ENCODE measurements at places on chromosomes 16 and 17.
A peak's percentile ranks its signal among the peaks of the same experiment; 100 is the strongest.

DNA sequence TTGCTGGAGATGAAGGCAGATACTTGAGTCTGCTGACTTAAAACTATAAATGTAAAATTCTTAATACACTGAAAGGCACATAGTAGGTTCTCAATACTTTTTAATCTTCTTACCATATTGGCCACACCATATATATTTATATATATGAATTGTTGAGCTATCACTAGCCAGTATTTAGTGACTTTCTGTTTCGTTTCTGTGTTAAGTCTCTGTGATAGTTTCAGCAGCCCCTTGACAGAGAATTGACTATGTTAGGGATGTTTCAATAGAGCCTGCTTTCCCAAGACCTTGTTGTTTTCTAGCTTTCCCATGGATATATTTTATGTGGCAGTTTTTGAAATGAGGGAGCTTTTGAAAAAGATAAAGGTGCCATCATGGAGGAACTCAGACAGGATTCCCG is 206.5 kb upstream of the GOT2 start:
- no peak for DNase-seq

DNA sequence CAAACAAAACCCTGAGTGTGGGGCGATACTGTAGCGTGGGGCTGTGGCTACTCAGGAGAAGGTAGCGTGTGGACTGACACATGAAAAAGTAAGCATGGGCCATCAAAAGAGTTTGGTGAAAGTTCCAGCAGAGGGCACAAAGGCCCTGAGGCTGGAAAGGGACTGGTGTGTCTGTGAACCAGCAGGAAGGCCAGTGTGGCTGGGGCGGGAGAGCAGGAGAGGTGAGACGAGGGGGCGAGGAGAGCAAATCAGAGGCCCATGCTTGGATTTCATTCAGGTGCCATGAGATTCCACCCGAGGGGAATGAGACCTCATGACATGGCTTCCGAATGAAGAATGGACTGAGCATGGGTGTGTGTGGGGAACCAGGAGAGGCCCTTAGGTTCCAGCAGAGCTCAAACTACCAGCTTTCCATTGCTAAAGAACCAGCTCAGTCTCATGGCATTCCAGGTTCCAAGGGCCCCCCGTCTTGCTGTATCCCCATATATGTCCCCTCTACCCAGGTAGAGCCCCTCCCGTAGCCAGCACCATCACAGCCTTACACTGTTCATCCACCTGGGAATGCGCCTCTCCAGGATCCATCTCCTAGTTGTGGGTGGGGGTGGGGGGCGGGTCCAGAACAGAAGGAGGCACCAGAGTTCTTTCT is 31.1 kb downstream of the TRPV2 start:
- DNase-seq, result no peak

- DNase-seq, result no peak
Observed at GRCh38 chr17:68566442-68566738, 34.8 kb downstream of the FAM20A start.

- no peak for DNase-seq
Observed at GRCh38 chr16:10098991-10099390, 83.2 kb downstream of the GRIN2A start.

DNA sequence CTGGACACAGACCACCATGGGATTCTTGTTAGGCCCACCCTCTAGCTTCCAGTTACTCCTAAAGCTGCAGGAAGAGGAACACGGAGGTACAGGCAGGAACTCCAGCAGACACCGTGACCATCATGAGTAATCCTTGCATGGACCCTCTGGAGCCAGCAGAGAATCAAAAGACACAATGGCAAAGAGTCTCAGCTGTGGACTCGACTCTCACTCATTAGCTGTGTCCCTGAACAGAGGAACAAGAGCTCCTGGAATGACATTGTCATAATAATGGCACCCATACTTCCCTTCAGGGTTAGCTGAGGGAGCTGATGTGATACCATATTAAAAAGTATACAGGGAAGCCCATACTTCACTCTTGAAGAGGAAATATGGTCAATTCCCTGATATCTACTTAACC is 176.3 kb upstream of the ASIC2 start:
- no peak for DNase-seq

DNA sequence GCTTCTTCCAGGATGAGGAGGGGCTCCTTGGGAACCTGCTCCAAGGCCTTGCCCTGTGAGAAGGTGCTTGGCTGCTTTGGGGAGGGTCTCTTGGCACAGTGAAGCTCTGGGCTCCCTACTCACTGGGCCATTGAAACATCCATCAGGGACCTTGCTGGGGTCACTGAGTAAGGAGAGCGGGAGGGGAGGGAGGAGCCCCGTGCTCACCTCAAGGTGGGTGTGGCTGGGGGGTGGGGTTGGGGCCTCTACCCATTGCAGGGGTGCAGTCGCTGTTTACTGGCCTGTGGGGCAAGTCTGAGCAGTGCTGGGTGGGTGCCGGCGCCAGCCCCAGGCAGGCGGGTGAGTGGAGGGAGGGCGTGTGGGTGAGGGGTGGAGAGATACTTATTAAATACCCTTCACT is 9.9 kb downstream of the TNS4 start:
- no peak for DNase-seq

DNA sequence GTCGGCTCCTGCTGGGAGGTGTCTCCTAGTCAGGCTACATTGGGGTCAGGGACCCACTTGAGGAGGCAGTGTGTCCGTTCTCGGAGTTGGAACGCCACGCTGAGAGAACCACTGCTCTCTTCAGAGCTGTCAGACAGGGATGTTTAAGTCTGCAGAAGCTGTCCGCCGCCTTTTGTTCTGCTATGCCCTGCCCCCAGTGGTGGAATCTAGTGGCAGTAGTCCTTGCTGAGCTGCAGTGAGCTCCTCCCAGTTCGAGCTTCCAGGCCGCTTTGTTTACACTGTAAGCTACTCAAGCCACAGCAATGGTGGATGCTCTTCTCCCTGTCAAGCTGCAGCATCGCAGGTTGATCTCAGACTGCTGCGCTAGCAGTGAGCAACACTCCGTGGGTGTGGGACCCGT is 36.0 kb downstream of the ITFG1 start:
- no peak for DNase-seq

DNA sequence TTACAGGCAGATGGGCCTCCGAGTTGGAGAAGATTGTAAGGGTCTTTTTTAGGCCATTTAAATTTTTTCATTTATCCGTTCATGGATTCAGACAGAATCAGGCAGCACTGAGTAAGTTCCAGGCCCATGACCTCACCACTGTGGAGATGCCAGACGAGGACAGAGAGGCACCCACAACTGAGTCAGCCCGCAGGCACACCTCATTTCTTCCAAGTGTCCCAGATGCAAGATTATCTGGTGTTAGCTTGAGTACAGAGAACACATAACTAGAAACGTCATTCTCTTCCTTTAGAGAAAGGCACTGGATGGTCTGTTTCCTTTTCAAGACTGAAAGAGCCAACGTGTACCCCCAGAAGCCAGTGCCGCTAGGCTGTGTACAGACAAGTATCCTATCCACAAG is 16.9 kb downstream of the CLEC16A start:
- no peak for DNase-seq

- no peak for DNase-seq
Observed at GRCh38 chr16:78463591-78463990, 364.1 kb downstream of the WWOX start.

- DNase-seq, result no peak
Observed at GRCh38 chr17:1752425-1753262, 9.2 kb upstream of the SERPINF1 start.

DNA sequence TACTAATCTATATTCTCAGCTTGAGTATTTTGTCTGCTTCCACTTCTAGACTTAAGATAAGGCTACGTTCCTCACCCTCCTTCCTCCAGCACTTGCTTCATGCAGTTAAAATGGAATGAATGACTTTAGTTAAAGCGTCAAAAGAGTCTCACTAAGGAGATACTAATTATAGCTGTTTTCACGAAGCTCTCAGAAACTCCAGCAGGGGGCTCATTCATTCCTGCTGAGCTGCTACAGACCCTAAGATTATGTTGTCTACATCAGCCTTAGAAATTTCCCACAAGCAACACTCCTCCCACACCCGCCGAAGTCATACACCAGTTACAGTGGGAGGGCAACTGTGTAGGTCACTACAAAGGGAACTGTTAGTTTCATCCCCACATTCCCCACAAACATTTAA is 57.0 kb upstream of the KIFC3 start:
- DNase-seq, result no peak

GRCh38 chr16:89350701-89351380 is 133.3 kb downstream of the ZNF778 start:
- DNase-seq, result no peak

DNA sequence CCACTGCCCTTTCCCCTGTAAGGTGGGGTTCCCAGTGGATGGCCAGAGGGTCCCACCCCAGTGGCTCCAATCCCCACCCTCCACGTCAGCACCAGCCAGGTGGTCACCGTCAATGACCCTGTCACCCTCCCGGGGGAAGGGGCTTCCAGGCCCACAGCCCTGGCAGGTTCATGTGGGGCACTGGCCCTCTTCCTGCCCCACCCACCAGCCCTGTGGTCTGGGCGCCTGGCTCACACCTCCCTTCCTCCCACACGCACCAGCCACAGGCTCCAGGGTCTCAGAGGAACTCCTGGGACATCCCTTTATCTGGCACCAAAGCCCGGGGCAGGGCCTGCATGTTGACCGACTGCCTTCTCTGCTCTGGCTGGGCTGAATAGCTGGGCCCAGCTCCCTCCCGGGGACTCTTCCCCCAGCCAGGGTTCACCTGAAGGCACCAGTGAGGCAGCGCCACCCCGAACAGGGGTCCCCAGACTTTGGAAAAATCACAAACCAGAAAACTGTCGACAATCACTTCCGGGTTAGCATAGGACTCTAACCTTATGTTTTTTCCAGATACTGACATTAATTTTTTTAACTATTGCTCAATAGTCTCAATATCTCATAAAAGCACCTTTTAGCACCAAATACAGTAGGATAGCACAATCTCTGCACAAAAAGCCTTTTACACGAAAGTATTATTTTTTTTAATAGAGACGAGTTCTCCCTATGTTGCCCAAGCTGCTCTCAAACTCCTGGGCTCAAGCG is 21.9 kb upstream of the ZC3H18 start:
- DNase-seq, result no peak

DNA sequence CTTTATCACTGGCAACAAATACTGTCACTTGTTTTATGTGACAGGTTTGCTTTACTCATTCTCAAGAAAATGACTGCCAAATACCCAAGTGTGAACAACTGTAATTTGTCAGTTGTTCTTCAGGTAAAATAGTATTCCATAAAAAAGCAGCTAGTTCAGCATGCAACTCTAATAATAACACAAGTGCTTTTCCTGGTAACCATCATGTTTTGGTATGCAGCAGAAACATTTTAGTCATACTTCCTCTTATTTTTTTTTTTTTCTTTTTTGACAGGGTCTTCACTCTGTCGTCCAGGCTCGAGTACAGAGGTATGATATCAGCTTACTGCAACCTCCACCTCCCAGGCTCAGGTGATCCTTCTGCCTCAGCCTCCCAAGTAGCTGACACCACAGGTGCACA is 4.6 kb downstream of the TERF2 start:
- no peak for DNase-seq

- DNase-seq, result no peak
Observed at GRCh38 chr17:74861662-74862107, 2.0 kb upstream of the GRIN2C start.

DNA sequence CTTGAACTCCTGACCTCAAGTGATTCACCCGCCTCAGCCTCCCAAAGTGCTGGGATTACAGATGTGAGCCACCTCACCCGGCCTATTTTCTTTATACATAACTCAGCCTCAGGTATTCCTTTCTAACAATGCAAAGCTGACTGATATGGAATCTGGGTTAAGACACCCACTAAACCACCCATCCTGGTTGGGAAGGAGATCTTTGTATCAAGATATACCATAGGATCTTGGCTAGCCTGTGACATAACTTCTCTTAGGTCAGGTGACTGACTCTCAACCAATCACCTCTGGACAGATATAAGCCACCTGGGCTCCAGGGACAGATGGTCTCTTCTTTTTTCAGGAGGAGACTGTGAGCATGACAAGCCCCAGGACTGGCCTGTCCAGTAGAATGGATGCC is 51.2 kb upstream of the NKD1 start:
- DNase-seq, result peak; percentile 25

DNA sequence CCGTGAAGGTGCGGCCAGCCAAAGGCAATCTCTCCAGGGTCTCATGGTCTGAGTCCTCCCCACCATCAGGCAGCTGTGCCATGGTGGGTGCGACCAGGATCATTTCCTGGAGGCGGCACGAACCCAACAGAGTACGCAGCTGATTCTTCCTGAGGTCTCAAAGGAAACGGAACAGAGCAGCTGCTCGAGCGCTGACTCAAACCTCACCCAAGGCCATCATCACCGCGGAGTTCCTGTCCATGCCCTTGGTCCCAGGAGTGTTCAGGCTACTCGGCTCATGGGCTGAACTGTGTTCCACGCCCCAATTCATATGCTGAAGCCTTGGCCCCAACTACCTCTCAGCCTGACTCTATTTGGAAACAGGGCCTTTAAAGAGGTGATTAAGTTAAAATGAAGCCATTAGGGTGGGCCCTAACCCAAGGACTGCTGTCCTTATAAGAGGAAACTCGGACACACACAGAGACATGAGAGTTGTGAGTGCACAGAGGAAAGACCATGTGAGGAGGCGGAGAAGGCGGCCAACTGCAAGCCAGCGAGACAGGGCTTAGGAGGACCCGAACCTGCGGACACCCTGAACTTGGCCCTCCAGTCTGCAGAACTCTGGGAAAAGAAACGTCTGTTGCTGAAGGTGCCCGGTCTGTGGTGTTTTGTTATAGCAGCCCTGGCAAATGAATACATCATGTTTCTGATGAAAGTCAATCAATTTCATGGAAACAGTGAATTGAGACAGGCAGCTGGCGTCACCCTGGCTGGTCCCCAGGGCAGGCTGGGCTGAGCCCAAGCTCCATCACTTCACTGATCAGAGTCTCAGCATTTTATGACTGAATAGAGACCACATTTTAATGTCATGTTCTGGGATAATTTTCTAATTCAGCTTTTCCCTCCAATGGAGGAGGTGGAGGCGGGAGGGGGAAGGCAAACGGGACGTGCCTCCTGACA is 13.7 kb downstream of the MXRA7 start:
- no peak for DNase-seq

- DNase-seq, result no peak
Observed at GRCh38 chr16:10907757-10908045, 30.7 kb downstream of the CIITA start.

- no peak for DNase-seq
Observed at GRCh38 chr17:70368011-70368410, 198.7 kb downstream of the KCNJ2 start.

DNA sequence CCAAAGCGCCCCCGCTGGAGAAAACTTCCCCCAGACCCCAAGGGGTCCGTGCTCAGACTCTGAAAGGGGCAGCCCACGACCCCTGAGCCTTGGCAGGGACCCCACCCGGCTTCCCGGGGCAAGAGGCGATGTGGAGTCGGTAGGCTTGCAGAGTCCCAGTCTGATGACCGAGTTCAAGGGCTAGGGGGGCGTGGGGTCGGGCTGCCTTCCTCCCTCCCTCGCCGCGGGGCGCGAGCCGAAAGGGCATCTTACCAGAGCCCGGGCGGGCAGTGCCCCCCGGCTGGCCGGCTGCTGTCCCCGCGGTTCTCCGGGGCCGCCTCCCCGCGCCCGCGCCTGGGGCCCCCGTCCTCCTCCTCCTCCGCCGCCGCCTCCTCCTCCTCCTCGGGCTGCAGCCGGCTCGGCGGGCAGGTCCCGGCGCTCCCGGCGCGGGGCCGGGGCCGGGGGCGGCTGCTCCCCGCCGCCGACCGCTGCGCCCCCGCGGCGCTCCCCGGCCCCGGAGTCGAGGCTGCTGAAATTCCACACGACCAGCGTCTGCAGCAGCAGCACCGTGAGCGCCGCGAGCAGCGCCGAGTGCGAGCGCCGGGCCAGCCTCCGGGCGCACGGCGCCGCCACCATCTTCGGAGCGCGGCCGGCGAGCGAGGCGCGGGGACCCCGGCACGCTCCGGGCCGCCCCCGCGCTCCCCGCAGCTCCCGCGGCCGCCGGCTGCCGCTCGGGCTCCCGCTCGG is 415 bp downstream of the XYLT1 start:
- DNase-seq, result no peak
